ENCODE measurements at places on chromosomes 1 and 21.

DNA sequence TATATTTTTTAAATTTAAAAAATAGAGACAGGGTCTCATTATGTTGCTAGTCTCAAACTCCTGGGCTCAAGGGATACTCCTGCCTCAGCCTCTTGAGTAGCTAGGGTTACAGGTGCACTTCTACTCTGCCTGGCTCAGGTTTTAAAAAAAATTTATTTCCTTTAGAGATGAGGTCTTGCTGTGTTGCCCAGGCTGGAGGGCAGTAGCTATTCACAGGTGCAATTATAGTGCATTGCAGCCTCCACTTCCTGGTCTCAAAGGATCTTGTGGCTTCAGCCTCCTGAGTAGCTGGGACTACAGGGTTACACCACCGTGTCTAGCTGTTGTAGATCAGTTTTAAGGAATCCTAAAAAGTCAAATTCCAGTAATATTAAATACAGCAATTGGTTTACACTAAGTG is 5.0 kb downstream of the RNF11 start:
- DNase-seq, result no peak

DNA sequence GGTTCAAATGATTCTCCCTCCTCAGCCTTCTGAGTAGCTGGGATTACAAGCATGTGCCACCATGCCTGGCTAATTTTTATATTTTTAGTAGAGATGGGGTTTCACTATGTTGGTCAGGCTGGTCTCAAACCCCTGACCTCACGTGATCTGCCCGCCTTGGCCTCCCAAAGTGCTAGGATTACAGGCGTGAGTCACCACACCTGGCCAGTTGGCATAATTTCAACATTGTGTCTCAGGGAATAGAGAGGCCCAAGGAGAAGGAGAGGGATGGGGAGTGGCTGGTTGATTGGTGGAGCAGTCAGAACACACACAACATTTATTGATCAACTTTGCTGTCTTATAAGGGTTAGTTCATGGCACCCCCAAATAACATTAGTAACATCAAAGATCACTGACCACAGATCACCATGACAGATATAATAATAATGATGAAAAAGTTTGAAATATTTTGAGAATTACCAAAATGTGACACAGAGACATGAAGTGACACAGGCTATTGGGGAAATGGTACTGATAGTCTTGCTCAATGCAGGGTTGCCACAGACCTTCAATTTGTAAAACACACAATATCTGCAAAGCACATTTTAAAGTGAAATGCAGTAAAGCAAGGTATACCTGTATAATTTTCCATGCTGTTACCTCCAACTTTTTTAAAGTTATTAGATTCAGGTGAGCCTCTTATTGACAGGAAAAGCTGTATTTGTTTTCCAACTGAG is 15.8 kb upstream of the CYB5R1 start:
- no peak for DNase-seq

DNA sequence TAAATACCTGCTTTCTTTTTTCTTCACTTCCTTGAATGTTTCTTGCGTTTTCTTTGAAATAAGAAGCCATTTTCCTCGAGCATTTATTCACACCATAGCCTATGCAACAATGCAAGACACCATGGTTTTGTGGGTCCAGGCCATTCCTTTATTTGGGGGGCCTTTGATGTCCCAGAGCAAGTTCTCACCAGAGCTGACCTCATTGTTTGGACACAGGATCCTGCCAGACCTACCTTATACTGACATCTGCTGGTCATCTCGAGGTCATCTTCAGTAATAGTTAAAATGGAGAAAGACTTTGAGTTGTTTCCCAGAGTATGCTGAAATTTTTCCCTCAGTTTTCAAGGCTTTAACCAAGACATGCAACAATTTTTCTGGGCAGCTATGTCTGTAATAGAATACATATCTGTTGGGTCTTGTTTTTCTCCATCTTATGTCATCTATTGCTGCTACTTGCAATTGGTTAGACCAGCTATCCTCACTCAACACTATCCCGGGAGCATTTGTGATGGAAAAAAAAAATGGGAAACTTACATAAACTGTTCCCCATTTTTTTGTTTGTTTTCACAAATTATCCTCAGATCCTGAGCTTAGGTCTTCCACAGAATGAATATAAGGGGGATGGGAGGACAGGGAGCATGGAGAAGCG is 34.0 kb upstream of the BACE2 start:
- no peak for DNase-seq

GRCh38 chr1:119532324-119532910 is 25.4 kb downstream of the HSD3B1 start:
- DNase-seq, result no peak

DNA sequence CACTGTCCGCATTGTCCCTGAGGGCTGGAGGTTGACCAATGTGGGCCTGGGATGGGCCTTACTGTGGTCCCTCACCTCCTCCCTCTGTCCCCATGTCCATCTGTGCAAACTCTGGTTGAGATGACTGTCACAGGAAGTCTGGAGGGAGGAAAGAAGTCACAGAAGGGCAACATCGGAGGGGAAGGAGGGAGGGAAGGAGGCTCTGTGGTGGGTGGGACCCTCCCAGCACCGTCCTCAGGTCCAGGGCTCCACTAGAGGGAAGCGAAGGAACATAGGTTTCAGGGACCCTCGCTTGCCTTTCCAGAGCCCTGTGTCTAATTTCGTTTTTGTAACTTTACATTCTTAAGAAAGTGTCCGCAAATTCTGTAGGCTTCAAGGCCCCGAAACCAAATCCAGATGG is 111.3 kb upstream of the SLC44A3 start:
- no peak for DNase-seq

- no peak for DNase-seq
Observed at GRCh38 chr1:7899741-7900140, 40.9 kb downstream of the TNFRSF9 start.

DNA sequence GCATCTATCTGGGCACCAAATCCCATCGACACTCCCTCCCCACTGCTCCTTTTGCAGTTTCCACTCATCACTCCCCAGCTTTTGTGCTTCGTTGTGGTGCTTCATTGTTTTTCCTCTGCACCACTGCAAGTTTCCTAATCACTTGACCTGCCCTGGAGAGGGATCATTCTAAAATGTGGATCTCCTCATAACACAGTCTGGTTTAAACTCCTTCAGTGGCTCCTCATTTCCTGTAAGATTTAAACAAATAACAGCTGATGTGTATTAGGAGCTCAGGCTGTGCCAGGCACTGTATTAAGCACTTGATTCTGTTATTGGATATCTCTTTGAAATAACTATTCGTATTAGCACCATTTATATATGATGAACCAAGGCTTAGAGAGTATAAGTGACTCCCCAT is 51.3 kb downstream of the MAP10 start:
- DNase-seq, result no peak

DNA sequence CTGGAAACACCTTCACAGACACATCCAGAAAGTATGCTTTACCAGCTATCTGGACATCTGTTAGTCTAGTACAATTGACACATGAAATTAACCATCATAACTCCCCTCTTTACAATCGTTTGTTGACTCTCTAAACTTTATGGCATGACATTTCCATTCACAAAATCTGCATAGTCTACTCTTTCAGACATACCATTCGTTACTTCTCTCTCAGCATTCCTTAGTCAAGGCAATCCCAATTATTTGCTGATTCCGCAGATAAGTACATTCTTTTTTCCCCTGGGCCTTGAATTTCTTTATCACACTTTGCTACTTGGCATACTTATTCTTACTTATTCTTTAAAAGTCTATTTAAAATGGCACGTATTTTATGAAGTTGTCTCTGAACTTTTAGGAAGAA is 15.1 kb upstream of the CRB1 start:
- DNase-seq, result no peak

DNA sequence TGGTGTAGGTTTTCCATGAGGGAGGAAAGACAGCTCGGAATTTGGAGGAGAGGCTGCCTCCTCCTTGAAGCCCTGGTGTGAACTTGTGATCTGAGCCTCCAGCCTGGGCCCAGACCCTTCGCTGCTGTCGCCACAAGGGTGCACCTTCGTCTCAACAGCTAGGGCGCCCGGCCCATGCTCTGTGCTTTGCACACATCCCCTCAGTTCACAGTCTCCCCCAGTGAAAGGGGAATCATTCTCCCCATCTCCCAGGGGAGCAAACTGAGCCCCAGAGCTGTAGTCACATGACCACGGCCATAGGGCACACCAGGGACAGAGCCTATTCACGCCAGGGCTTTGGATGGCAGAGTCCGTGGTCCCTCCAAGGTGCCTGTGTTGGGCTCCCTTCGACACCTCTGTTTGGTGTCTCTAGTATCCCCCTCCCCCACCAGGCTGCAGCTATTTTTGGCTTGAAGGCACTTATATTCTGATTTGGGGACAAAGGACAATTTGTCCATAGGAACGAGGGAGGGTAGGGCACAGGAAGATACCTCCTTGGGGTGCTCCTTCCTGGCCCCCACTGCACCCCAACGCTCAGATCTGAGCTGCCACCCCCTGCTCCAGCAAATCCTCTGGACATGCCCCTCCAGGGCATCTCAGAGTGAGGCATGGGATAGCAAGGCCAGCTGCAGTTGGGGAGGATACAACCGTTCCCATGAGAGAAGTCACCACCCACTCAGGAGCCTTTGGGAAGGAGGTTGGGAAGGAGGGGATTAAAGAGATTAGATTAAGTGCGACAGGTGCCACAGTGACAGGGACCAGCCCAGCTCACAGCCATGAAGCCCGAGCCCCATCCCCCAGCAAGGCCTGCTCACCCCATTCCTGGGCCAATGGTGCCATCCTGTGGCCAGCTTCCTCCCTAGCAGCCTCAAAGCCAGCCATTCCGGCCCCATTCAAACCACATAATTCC is 15.7 kb downstream of the MATN1 start:
- DNase-seq, result peak; percentile 60

DNA sequence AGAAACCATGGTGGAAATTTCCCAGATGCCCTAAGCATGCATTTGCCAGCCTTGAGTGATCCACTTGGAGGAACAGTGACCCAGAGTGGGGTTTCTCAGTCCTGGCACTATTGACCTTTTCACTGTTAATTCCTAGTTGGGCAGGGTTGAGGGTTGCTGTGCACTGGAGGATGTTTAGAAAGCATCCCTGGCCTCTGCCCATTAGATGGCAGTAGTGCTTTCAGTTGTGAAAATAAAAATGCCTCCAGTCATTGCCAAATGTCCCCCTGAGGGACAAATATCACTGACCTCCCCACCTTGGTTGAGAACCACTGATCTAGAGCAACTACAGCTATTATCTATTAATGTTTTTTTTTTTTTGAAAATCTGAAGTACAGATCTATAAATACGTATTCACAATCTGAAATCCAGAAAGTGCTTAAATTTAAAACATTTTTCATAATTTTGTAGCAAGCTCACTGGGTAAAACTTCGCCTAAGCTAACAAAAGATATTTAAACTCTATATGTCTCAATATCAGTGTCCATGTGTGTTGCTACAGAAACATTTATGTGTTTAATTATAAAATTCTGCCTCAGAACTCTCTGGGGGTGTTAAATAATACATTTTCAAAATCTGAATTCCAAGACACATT is 27.3 kb downstream of the F3 start:
- peak; percentile 2 for DNase-seq

GRCh38 chr1:206800891-206801290 is 28.6 kb upstream of the IL10 start:
- DNase-seq, result no peak

DNA sequence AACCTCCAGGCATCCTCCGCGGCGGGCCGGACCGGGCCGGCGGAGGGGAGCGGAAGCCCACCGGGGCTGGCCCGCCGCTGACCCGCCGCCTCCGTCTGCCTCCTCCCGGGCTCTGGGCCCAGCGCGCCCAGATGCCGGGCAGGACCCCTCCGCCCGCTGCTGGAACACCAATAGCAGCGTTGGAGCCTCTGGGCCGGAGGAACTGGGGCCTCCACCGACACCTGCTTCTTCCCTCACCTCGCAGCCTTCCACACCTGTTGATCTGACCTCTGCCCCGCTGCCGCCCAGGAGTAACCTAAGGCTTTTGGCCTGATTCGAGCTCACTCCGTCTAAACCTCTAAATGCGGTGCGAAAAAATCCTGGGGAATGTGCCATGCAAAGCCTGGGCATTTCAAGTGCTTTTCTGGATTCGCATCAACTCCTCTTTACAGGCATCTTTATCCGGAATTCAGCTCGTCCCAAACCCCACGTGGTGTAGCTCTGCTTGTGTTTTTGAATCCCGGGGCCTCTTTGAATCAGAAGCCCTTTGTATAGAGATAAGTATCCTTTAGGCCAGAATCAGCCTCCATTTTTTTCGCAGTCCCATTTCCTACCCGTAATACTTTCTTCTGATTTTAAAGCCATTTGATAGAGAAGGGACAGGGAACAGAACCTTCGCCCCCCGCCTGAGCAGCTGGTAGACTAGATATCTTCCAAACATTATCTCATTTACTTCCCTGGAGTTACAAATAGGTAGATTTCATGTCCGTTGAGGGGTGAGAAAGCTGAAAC is 680 bp upstream of the CNN3 start:
- no peak for DNase-seq

GRCh38 chr1:1005774-1006304 is 5.9 kb upstream of the HES4 start:
- DNase-seq, result no peak

DNA sequence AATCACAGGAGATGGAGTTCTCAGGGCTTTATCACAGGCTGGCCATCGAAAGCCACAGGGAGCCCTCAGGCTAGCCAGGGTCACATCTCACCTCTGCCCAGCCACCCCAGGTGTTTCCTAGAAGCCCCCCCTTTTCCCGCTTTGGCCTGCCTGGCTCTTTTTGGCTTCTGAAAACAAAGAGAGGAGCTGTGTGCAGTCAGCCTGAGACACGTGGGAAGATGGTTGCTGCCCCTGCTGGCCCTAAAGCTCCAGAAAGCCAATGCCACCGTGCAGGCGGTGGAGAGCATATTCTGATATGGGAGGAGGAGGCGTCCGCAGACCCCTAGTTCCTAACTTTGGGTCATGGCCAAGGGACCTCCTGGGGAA is 18.7 kb upstream of the LBR start:
- no peak for DNase-seq

DNA sequence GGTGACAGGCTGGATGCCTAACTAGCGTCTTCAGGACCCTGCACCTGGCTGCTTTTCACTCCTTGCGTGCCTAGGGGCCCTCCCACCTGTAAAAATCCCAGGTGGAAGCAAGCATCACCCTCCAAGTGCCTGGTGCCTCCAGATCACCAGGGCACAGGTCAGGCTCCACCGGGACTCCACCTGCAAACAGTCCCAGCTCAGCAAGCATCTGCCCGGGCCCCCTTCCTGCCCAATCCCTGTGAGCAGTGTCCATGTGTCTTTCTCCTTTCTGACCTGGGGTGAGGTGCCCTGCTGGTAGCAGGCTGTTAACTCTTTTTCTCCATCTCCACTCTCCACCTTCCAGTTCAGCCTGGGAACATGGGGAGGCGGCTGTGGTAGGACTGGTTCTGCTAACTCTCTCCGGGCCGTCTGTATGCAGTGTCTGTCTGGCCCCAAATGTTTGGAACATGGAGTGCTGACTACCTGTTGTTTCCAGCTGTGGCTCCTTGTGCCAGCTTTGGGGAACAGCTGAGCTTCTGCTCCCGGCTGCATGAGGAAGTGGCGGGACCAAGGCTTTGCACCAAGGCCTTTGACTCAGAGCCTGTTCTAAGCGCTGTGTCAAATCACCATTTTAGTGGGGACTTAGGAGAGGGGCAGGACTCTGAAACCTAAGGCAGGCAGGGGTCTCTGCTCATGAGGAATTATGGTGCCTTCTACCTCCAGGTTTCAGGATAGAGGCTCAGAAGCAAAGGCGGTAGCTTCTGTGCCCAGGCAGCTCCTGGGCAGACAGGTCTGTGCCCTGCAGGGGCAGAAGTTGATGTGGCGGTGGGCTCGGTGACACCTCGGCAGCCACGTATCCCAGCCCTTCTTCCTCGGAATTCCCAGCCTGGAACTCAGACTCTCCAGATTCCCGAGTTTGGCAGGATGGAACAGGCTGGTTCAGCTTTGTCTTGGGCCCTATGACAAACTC is 5.5 kb downstream of the GPR137B start:
- no peak for DNase-seq

GRCh38 chr1:25206201-25206600 is 26.1 kb downstream of the SYF2 start:
- DNase-seq, result no peak

Data from CD4-positive, alpha-beta T cell treated with Interleukin-17A for 1 hour (primary cell).